Astrocyte (in vitro differentiated cells and primary cell): ENCODE measurements at places on chromosomes 6 and 20. TPM values are rescaled to one million over a fixed set of nuclear protein-coding genes. Genes with fewer than 3 reads are reported as not detected.

- no peaks in the 10 kb centered on the region for H3K36me3 ChIP-seq
- peak; percentile 55 for DNase-seq
- peak overlapping the region; percentile 46 for H3K27ac ChIP-seq
- H3K4me1 ChIP-seq: peaks cover 43% of the 10 kb centered on the region
Observed at GRCh38 chr20:10524034-10524476, 89.0 kb downstream of the SLX4IP start.

- no peaks in the 10 kb centered on the region for H3K4me1 ChIP-seq
- H3K27ac ChIP-seq: no peak overlapping the region
- peaks cover 7% of the 10 kb centered on the region for H3K36me3 ChIP-seq
- no peaks in the 10 kb centered on the region for H3K27me3 ChIP-seq
Observed at GRCh38 chr6:57205550-57206328, 16.4 kb downstream of the RAB23 start.

The POLR1C gene
- 41.8 and 46.2 TPM in 2 replicates for total RNA-seq

- no peak overlapping the region for H3K27ac ChIP-seq
- H3K27me3 ChIP-seq: no peaks in the 10 kb centered on the region
- H3K4me1 ChIP-seq: no peaks in the 10 kb centered on the region
Observed at GRCh38 chr20:10992731-10993130, 318.9 kb upstream of the JAG1 start.

The EDN1 gene
- 54.8 and 64.4 TPM in 2 replicates for total RNA-seq

The MYCT1 gene
- total RNA-seq: 0.61 and 1.0 TPM in 2 replicates
